ENCODE measurements at places on chromosomes 13 and 19.

GRCh38 chr19:46813839-46814358 is 25.5 kb upstream of the SLC1A5 start:
- DNase-seq: no peak

GRCh38 chr13:36912369-36912768 is 7.7 kb downstream of the SMAD9 start:
- DNase-seq: no peak

DNA sequence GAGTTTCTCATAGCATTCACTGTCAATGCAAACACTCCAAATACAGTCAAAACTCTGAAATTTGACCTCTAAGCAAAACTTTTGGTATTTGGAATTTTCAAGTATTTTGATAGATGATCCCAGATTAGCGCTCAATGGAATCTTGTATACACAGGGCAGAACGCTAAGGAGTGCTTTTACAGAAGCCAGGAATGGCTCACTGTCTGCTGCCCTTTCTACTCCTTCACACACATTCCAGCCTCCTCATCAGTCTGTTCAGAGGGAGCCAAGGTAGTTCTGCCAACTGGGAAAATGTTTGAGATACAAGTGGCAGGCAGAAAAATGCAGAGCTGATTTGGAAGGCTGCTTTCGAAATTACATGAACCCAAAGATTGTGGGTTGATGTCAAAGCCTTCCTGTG is 4.4 kb upstream of the STARD13 start:
- no peak for DNase-seq

DNA sequence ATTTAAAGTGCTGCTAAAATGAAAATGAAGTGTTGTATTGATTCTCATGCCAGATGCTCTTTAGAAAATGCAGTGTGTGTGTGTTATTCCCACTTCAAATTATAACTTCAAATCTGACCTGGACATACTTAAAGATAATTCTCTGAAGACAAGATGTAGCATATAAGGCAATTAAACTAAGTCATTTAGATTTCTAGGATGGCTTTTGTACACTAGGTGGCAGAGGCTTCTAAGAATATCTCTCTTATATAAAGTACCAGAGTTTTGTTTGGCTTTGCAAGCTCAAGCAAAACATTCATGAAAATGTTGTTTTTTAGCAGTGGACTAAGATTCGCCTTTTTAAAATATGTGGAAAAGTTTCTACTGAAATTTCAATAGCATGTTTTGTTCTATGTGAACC is 407.2 kb downstream of the GPC5 start:
- DNase-seq: no peak

GRCh38 chr19:14159059-14159458 is 22.7 kb upstream of the ASF1B start:
- no peak for DNase-seq

DNA sequence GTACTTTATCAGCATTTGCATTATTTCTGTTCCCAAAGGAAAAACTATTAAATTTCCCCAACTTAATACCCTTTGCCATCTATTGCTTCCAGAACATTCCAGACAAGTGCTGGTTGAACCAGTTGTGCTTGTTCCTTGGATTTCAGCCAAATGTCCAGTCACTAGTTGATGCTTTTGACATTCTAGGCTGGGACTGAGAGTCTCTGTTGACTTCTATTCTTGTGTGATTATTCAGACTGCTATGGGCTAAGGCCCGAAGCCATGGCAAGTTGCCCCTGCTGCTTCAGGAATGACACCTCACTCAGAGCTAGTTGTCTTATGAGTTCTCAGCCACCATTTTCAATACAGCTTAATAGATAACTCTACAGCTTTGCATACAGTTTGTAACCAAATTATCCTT is 458.1 kb upstream of the ARGLU1 start:
- DNase-seq: no peak

GRCh38 chr13:28357911-28358433 is 137.0 kb downstream of the FLT1 start:
- no peak for DNase-seq

DNA sequence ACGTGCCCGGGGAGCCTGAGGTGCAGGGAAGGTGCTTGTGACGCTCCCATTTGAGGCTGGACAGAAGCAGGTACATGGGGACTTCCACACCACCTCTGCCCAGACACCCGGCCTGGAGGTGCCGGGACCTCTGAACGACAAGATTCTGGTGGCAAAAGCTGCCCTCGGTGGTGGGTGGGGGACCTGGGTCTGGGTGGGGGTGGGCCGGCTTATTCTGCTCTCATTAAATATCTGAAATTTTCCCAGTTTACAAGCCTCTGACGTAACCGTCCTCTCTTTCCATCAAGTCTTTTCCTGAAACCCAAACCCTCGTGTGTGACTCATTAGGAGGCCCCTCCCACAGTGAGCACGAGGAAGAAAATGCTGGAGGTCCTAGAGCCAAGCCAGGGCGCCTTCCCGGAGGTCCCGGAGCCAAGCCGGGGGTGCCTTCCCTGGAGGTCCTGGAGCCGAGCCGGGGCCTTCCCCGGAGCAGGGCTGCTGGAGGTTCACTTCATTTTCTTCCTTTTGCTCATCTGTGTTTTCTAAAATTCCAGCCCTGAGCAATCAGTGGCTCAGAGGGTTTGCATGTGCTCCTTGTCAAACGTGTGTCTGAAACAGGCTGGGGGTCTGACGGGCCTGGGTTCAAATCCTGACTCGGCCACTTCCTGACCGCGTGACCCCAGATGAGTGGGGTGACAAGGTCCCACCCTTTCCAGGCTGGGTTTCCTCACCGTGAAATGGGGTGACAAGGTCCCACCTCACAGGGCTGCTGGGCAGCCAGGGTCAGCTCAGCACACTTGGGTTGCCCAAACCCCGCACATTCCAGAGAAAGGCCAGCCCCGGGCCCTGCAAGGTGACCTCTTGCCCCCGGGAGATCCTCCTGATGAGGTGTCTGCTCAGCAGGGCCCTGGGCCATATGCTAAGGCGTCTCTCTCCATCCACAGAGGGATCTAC is 10.0 kb downstream of the CFD start:
- no peak for DNase-seq

- no peak for DNase-seq
Observed at GRCh38 chr19:9857920-9858746, 23.0 kb downstream of the PIN1 start.

DNA sequence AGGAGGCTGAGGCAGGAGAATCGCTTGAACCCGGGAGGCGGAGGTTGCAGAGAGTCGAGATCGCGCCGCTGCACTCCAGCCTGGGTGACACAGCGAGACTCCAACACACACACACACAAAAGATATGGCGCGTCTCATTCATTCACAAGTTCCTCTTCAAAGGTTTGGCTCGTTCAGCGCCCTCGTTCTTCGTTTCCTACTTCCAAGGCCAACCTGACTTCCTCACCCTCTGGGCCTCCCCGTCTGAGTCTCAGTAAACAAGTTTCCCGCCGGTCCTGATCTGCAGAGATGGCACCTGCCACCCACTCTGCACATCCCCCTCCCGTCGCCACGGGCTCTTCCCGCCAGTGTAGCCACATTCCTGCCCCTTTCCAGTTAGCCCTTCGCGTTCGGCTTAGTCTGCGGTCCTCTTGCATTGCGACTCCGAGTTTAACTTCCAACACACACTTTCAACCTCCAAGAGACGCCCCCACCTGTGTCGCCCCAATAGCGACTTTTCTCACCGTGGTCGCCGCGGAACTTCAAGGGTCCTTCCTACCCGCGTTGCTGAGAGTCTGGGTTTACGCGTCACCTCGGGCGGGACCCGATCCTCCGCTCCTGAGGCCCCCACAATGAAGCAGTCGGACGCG is 1.3 kb upstream of the BSG start:
- peak; percentile 46 for DNase-seq

GRCh38 chr13:95388420-95389079 is 87.3 kb upstream of the ABCC4 start:
- no peak for DNase-seq

Data from activated T-cell treated with anti-CD3 and anti-CD28 coated beads, Interleukin-2, amount 50 U/mL, for 72 hours (primary cell).